ENCODE measurements at places on chromosomes 16 and 17.

DNA sequence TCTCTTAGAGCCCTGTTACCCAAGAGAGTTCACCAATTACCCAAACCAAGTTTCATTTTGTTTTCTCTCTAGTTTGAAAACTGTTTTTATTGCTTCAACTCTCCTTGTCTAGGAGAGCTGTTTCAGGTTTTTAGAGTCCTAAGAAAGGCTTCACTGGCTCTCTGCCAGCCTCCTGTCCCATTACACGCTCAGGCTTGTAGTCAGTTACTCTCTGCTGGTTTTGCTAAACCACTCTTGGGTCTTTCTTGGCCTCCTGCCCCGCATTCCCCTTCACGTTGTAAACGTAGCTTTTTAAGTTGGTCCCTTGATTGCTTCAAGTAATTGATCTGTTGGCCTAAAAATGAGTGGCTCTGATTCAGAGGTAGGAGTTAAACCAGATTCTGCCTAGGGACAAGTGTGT is 529.1 kb downstream of the MAF start:
- DNase-seq, result no peak

DNA sequence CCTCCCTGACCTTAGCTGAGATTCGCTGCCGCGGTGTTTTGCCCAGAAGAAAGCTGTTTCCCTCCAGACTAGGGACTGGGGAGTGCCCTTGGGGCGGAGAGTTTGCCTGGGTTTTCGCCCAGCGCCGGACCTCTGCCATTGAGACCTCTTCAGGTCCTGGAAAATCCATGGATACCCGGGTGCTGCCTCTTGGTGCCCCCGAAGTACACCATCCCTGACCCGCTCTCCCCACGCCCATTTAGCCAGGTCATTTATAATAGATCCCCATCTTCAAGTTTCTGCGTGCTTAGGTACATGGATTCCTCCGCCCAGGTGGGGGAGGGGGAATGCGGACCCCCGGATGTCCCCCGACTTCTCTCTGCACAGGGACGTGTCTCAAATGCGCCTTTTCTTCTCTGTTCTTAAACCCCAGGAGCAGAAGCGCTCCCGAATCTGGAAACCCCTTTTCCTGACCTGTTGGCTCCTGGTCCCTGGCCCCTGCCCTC is 15.0 kb upstream of the CBX8 start:
- no peak for DNase-seq

DNA sequence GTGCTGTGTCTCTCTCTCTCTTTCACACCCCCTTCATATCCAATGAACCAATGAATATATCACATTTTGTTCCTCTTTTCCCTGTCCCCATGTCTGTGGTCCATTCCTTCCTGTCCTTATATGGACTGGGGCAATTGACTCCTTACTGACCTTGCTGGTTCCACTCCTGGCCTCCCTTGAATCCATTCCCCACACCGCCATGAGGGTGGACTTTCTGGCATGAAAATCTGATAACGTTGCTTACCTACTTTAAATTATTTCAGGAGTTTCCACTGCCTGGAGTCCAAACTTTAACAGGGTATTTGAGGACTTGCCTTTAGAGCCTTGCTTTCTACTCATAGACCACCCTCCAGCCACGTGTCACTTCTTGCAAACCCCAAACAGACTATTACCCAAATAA is 12.1 kb upstream of the ARHGAP17 start:
- DNase-seq, result peak; percentile 6

- DNase-seq, result peak; percentile 75
These were observed 27.7 kb downstream of the NECAB2 start for GRCh38 chr16:83995754-83996153.

DNA sequence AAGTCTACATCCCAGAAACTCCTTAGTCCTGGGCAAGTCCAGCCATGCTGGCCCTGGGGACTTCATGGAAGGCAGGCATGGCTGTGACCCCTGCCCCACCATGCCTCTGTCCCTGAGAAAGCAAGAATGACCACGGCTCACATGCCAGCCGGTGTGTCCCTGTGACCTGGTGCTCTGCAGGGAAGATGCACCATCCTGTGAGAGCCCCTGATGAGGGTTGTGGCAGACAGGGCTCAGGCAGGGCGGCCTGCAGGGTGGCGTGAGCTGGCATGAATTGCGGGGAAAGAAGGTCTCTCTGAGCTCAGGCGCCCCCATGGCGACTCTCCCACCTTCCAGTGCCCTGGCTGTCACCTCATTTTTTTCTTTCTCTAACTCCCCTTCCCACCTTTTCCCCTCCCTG is 260.3 kb downstream of the RBFOX3 start:
- DNase-seq, result peak; percentile 55

DNA sequence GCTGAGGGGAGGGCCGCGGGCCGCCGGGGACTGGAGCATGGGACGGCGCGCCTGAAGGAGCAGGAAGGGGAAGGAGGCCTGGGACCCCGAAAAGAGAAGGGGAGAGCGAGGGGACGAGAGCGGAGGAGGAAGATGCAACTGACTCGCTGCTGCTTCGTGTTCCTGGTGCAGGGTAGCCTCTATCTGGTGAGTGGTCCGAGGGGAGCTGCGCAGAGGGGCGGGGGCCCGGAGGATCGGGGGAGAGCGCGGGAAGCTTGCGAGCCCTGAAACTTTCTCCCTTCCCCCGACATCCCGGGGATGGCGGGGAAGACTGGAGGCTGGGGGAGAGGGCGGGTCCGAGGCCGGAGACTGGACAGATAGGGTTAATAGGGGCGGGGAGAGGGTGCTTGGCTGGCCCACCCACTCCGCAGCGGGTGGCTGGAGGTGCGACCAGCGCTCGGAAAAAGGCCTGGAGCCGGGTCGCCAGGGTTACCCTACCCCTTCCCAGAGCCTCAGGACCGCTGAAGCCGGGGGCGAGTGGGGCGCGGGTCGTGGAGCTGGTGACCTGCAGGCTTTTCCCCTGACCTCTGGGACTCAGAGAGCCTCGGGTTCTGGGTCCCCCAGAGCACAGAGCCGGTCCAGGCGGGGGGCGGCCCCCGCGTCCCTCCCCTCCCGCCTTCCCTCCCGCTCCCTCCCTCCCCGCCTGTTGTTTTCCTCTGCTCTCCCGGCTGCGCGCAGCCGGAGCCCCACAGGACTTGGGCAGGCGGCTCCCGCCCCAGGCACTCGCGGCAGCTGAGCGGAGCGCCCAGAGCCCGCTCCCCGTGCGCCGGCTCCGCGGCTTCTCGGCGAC is 631 bp downstream of the NXPH3 start:
- DNase-seq, result peak; percentile 43

DNA sequence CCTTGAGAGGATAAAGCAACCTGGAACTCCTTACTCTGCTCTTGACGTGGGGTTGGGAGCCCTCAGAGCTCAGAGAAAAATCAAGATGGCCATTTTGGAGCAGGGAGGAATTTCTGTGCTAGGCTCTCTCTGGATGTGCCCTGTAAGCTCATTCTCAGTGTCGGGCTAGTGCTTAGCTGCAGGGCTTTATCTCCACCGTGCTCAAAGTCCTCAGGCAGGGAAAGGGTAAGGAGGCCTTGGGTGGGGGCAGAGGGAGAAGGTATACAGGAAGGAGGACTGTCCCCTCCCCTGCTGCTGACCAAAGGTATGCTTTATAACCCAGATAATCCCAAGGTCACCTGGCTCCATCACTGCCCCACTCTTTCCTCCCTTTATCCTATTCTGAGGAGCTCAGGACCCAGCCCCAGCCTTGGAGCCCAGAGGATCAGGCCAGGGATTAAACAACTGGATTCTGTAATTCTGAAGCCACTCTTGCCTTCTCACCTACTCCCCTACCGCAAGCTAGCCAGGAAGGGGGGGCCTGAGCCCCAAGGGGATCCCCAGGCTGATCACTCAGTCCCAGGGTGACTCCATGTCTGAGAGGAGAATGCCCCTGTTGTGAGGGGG is 1.1 kb downstream of the DHRS11 start:
- DNase-seq, result no peak

DNA sequence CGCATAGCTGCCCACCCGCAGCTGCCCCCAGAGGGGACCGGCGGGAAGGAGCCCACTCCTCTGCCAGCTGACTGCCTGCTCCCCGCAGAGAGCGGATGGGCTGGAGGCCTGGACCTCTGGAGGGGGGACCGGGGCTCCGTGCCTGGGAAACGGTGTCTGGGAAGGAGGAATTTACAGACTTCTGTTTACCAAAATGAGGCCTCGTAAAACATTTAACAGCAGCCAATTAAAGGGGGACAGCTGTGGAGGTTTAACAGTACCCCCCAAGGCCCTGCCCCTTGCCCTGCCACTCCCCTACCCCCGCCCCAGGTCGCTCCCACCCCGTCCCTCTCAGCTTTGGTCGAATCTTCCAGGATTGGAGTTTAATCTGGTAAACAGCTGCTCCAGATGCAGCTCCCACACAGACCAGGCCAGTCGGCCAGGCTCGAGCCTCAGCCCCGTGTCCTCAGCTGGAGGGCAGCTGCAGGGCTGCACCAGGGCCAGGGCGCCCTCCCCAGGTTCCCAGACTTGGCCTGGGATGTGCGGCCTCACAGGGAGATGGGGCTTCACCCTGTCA is 41.1 kb downstream of the BAHCC1 start:
- no peak for DNase-seq

DNA sequence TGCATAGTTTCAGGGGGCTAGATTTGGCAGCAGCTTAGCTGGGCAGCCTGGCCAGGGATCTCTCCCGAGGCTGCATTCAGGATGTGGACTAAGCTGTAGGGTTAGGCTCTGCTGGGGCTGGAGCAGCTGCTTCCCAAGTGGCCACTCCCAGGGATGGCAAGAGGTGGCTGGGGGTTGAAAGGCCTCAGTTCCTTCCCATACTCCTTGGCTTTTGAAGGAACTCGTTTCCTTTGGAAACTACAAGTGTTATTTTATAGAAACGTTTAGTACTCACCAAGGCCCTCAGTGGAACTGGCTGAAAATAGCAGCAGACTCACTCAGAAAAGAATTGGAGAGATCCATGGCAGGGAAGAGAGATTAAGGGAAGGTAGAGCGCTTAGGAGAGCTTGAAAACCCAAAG is 76.4 kb downstream of the WWP2 start:
- no peak for DNase-seq

DNA sequence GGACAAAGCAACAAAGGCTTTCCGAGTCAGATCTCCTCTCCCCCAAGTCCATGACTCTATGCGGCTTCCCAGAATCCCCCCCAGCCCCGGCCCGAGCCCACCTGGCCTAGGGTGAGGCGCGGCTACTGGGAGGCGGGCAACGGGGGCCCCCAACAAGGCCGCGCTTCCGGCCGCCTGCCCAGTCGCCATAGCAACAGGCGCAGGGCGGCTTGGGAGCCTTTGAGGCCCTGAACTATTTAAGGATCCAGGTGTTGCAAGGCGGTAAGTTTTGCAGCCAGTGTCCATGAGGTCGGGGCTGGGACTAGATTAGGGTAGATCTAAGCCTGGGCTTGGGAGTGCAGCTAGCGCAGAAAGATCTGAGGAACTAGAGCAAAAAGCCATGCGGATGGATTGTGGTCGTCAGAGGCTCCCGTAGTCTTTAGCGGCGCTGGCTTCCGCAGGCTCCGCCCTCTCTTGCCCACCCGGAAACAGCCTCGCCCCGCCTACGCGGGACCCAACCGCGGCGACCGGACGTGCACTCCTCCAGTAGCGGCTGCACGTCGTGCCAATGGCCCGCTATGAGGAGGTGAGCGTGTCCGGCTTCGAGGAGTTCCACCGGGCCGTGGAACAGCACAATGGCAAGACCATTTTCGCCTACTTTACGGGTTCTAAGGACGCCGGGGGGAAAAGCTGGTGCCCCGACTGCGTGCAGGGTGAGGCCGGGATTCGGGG is at the start of the genes KIAA0753 and TXNDC17:
Gene KIAA0753 (minus strand): TSS at position 176 of the 711 bp plus-strand sequence. CDS start 5,608 bp downstream, outside the sequence.
Gene TXNDC17 (plus strand): TSS at position 525 of the 711 bp plus-strand sequence. CDS start 23 bp downstream, at position 548.
- peak; percentile 90 for DNase-seq

DNA sequence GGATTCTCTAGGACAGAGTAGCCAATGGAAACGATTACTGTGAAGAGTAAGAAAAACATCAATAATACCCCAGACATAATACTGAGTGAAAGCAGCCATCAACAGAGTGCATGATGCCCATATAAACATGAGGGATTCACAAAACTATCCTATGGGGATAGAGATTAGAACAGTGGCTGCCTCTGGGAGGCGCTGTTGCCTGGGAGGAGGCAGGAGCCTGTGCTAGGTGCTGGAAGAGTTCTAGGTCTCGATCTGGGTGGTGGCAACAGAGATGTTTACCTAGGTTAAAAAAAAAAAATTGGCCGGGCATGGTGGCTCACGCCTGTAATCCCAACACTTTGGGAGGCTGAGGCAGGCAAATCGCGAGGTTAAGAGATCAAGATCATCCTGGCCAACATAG is 7.9 kb downstream of the FA2H start:
- DNase-seq, result no peak

DNA sequence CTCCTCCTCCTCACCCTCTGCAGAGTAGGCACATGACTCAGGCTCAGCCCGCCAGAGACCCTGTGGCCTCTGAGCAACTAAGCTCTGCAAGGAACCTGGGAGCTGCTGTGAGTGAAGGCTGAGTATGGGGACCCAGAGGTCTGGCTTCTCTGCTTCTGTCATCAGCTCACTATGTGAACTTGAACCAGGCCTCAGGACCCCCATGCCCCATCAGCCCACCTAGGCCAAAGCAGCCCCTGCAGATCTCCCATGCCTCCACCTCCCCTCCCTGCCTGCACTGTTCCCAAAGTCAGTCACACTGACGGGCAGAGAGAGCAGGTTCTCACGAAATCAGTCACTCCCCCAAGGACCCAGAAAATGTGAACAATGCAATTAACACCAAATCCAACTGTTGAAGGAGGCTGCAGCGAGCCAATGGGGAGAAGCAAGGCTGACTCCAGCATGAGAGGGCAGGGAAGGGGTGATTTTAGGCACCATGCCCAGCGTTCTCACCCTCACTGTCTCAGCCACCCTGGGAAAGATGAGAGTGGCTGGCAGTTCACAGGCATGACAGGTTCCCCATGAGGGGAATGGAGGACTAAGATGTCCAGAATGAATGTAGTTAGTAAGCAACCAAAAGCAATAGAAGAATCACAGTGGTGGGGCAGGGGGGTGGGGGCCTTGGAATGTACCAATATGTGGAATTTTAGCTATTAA is 60.6 kb downstream of the BEAN1 start:
- no peak for DNase-seq

DNA sequence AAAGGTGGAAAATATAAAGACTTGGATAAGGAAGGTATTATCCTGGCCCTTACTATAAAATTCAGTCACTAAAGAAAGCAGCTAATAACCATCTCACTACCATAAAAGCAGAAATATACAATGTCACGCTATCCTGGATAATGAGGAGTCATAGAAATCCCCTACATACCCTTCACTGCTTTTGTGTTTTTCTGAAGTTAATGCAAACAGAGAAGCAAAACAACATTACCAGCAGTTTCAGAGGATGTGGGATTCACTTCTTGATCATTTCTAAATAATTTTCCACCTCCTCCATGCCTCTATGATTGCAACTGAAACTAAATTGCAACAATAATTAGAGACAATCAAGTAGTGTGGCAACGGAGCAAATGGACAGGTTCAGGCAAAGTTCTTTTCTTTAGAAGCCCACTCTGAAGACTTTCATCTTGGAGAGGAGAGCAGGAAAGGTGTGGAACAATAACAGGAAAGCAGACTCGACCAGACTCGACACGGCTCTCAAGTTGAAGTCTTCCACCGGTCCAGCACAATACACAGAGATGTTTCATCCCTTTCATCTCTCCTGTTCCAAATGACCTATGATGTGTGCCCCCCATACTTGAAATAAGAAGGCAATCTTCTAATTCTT is 10.2 kb downstream of the CYTH1 start:
- no peak for DNase-seq

DNA sequence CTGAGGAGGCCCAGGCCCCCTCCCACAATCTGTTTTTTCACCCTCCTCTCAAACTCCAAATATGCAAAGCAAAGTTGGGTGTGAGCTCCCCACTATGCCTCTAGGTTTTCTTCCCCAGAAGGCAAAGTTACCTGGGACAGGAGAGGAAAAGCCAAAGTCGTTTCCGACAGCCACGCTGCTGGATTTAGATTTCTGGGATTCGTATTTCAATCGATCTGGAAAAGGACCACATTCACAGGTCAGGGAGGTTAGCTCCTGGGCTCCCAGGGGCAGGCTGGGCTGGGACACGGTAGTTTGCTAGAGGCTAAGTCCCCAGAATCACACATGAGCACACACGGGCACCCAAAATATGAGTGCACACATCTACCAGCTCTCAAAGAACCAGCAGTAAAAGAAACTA is 21.3 kb upstream of the MRPS23 start:
- no peak for DNase-seq
